ENCODE measurements at places on chromosomes 2 and 18.

DNA sequence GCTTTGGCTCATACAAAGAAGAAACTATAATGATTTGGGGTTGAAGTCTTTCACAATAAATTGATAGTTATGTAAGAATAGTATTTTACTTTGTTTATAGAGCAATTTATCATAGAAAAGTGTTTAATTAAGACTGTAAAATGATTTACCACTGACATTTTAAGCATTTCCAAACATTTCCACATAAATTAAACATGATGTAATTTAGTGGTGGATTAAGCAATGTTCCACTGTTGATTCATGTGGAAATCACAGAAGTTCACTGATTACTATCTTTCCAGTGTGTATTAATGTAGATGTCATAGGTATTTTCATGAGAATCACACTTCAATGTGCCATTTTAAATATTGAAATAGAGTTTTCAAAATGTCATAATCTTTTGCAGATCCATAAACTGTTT, 40.1 kb upstream of the GRB14 start:
- peak; percentile 57 for DNase-seq

- DNase-seq = no peak
Observed at GRCh38 chr2:127993659-127994058, 34.2 kb downstream of the SAP130 start.

DNA sequence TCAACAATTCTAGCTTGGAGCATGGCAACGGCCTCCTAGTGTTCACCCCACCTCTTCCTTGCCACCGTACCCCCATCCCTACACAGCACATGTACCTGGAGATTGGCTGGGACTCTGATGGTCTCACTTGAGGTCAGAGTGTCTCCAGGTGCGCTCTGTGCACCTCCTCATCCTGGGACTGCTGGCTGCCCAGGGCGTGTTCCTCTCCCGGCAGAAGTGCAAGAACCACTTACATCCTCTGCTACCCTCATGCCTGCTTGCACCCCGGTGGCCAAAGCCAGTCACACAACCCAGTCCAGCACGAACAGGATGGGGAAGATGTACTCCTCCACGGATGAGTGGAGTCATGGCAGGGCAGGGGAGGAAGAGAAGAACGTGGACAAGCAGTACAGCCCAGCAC, 151.5 kb downstream of the ASB1 start:
- DNase-seq = no peak

- DNase-seq = no peak
Observed at GRCh38 chr18:49031511-49032188, 80.9 kb upstream of the SMAD7 start.

DNA sequence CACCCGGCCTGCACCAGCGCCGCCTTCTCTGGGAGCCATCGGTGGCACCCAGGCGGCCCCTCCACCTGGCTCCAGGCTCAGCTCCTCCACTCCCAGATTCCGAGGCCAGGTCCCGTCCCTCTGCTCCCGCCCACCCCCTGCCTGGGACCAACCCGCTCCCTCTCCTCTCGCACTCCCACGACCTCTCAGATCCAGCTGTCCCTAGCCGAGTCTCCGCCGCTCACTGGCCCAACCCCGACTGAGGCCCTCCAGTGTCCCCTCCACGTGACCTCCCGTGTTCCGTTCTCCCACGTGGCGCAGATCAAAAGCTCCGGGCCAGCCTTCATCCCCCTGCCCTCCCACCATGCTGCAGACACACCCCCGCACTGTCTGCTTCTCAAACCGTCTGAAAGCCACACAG, 14.4 kb upstream of the SALL3 start:
- no peak for DNase-seq

DNA sequence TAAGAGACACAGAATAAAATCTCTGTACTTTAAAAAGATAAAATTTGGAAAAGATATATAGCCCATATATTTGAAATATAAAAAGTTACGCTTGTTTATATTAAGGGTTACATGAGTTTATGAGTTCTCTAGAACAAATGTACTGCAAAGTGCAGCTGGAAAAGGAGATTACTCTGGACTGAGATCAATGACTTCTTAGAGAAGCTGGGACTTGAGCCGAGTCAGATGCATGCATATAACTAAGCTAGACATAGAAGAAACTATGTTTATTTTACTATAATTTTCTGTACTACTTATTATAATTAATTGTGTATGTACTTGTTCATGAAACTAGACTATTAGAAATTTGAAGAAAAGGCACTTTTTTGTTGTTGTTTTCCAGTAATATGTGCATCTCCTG, 170.3 kb upstream of the NXPH2 start:
- DNase-seq = no peak

GRCh38 chr2:33291278-33292013, 185.0 kb upstream of the RASGRP3 start:
- peak; percentile 92 for DNase-seq

- peak; percentile 50 for DNase-seq
Observed at GRCh38 chr2:67008155-67008554, 389.0 kb upstream of the ETAA1 start.

GRCh38 chr18:9827793-9828505, 57.8 kb upstream of the TXNDC2 start:
- peak; percentile 99 for DNase-seq

Measured in fibroblast of the aortic adventitia (primary cell).